Aorta (tissue), 5 donors: ENCODE measurements at places on chromosomes 16 and 17. TPM values are rescaled to one million over a fixed set of nuclear protein-coding genes. Genes with fewer than 3 reads are reported as not detected.
A peak's percentile ranks its signal among the peaks of the same experiment; 100 is the strongest.

The NPW gene
- not detected for total RNA-seq

The FLCN gene
- 53.4 TPM for total RNA-seq

The SLC7A5 gene
- 14.5 TPM for total RNA-seq

The EVPL gene
- total RNA-seq, result 0.16 TPM

The OR2C1 gene
- total RNA-seq, result not detected

The EXOC7 gene
- 138 TPM for total RNA-seq

The TRIM16 gene
- 20.3 TPM for total RNA-seq

The ESRP2 gene
- 0.60 TPM for total RNA-seq

The RPH3AL gene
- total RNA-seq, result 18.1 TPM

The LGALS9B gene
- not detected for total RNA-seq

The KRTAP9-8 gene
- not detected for total RNA-seq

The TMC7 gene
- total RNA-seq, result 1.4 TPM

The PPP1R27 gene
- total RNA-seq, result not detected

The FLYWCH2 gene
- total RNA-seq, result 14.6 TPM

The CEMP1 gene
- not detected for total RNA-seq

The IL34 gene
- total RNA-seq, result 14.2 TPM

The ADORA2B gene
- total RNA-seq, result 1.2 TPM

The ACE gene
- 6.6 TPM for total RNA-seq

The BCL6B gene
- 31.4 TPM for total RNA-seq

DNA sequence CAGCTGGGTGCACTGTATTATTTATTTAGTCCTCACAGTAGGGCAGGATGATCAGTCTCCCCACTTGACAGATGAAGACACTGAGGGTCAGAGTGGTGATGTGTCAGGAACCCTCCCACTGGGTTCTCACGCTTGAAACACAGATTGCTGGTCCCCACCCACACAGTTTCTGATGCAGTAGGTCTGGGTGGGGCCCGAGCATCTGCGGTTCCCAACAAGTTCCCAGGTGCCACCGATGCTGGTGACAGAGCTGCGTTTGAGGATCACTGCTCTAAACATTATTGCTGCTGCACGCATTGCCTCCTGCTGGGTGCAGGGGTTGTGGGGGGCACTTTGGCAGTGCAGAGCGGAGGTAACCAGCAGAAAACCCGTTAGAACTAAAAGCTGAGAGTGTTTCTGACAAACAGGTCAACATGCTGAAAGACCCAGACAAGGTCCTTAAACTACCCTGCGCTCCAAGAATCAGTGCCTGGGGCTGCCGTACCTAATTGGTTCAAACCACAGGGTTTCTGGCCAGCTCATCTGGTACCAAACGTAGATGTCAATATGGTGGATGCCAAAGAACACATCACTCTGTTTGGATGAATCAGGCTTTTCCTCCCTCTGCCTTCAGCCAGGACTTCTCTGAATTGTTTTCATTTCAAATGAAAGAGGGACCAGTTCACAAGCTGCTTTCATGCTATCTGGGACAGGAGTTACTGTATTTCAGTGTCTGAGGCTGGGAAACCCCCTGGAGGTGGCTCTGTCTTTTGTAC lies 76.0 kb downstream of the ABCC1 start:
- DNase-seq, result peak; percentile 62

DNA sequence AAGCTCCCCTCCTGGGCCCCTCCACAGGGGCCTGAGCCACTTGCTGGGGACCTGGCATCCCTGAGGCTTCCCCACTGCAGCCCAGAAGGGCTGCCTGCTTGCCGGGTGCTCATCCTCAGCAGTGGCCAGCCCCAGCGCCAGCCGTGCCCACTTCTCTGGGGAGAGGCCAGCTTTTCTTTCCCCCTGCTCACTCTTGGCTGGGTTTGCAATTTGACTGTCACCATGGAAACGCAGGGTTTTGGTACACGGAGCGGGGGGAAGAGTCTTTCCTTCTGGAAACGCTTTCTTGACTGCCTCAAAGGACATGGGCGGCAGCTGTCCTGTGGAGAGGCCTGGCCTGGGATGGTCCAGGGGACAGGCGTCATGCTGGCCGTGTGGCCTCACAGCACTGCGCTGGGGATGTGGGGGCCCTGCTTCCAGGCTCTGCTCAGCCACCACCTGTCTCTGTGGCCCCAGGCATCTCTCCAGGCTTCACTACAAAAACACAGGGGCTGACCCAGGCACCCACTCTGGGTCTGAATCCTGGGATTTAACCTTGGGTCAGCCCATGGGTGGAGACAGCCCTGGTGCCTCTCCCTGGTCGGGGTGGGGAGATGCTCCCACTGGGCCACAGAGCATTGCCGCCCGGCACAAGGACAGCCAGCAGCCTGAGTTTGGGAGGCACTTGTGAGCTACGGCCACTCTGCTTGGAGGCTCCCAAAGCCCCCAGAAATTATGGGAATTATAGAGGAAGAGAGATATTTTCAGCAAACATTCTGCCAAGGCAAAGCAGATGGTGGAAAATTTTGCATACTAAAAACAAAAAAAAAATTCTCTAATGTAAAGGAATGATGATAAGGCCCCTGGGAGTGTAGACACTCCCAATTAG lies 45.9 kb upstream of the DOC2B start:
- DNase-seq, result peak; percentile 33

DNA sequence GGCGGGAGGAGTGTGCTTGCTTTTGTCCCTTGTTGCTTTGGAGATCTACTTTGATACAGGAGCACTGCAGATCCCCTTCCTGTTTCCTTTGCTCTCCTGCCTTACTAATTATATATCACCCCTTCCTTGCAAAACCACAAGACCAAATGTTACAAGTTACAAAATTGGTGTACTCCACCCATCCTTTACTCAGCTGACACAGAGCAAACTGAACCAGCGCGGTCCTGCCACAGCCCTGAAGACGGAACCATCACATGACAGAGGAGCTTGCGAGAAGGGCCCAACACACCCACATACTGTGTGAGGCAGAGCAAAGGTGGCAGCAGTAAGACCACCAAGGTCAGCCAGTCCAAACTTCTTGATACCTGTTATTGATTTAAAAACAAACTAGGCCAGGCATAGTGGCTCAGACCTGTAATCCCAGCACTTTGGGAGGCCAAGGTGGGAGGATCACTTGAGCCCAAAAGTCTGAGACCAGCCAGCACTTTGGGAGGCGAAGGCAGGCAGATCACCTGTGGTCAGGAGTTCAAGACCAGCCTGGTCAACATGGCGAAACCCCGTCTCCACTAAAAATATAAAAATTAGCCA lies 33.2 kb downstream of the CYTH1 start:
- peak; percentile 79 for DNase-seq

- peak; percentile 59 for DNase-seq
These were observed 95.5 kb upstream of the ZNF469 start for GRCh38 chr16:88287219-88287618.

- DNase-seq, result no peak
These were observed 23.5 kb upstream of the FOXK2 start for GRCh38 chr17:82495844-82496528.

GRCh38 chr17:50508573-50509460 lies 578 bp downstream of the MYCBPAP start:
- DNase-seq, result no peak

DNA sequence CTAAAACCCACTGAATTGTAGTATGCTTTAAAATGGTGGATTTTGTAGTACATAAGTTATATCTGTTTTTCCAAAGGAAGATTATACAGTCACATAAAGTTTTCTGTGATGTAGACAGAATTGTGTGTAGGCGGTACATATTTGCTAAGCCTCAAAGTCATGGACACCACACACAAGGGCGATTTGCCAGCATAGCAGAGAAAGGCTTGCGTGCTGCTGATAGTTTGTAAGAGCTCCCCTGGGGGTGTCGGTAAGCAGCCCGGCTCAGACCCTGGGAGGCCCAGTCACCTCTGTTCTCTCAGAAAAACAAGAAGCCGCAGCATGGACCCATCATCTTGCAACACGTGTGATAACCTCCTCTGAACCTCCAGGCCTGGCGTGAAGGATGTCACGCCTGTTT lies 38.3 kb upstream of the AKTIP start:
- no peak for DNase-seq

DNA sequence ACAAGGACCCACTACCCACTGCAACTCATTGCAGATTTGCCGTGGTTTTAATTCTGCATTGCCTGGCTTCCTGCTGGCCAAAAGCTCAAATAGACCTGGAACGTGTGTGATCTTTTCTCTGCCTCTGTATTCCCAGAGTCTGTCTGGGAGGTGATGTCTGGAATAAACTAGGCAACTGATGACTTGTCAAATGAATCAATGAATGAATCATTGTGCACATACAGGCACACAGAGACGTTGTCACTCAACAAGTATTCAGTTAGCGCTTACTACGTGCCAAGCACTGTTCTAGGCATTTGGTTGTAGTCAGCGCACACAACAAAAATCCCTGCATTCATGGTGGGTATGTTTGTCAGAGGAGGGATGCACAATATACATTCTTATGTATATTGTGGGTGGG lies 8.9 kb downstream of the TMEM132E start:
- DNase-seq, result no peak

- peak; percentile 72 for DNase-seq
These were observed 14.4 kb downstream of the GUCY2D start for GRCh38 chr17:8016632-8017424.

DNA sequence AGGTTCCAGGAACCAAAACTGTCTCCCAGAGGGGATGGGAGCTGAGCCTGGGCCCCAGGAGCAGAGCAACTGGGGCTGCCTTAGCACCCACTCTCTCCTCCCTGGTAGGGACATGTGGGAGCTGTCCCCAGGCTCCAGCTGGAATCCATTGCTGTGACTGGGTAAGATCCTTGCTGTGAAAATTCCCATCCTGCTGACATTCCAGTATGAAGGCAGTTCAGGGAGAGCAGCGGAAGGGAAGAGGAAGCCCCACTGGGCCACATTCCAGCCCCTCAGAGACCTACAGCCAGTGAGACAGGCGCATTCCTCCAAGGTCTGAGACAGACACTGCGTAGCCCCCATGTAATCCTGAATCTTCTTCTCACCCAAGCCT lies 24.2 kb downstream of the MYO18A start:
- DNase-seq, result no peak

DNA sequence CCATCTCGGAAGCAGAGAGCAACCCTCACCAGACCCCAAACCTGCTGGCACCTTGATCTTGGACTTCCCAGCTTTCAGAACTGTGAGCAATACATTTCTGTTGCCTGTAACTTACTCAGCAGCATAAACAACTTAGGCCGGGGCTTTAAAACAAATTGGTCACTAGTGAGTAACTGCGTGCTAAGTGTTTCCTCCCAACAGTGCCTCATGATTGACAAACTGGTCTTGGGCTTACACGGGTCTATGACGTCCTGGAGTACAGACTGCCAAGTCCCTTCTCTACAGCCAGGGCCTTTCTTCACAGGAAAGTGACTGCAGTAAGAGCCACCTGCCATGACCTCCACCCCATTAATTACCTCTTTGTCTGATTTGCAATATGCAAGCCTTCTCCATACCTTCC lies 136.7 kb downstream of the XYLT1 start:
- DNase-seq, result no peak

DNA sequence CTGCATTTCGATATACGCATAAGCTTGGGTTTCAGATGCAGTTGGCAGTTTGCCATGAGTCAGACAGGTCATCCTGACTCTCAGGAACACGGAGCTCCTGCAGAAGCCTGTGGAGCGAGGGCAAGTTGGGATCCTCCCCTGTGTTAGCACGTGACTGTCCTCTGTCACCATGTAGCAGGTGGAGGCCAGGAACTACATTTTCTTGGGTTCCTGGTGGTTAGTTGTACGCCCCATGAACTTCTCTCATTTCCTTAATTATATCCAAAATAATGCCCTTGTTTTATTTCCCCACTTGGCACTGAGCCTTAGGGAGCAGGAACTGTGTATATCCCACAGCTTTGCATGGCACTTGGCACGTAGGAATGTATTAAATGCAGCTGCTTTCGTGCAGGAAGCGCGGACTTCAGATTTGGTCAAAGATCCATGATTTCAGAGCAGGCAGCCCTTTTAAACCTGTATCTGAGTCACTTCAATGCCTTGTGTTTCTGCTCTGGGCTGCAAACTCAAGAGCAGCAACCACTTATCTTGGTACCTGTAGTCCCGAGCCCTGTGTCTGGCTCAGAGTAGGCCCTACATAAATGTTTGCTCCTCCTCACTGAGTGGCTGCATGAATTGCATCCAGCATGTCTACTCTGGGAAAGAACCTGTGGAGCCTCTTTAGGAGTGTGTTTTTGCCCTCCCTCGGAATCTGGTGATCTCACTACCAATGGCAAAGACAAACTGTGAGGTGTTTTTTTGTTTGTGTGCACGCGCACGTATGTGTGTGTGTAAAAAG lies 428.4 kb downstream of the MAF start:
- DNase-seq, result no peak

- DNase-seq, result no peak
These were observed 30.7 kb upstream of the ICAM2 start for GRCh38 chr17:64051153-64051552.

- DNase-seq, result peak; percentile 42
These were observed 44.1 kb upstream of the ACSF3 start for GRCh38 chr16:89049484-89050118.

- no peak for DNase-seq
These were observed 584 bp upstream of the TNRC6A start for GRCh38 chr16:24728891-24729242.

DNA sequence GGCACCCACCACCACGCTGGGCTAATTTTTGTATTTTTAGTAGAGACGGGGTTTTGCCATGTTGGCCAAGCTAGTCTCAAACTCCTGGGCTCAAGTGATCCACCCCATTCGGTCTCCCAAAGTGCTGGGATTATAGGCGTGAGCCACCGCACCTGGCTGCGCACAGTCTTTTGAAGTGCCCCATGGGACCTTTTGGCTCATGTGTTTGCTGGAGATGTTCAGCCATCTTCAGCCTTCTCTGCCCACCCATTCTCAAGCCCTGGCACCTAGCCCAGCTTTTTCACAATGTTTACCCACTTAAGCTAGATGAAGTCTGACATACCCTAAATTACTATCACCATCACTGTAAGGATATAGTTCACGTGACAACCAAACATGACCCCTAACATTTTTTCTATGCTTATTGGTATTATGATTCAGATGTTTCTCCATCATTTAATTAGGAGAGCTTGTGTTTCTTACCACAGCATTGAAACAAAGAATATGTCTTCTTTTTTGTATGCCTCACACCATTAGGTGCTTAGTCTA lies 32.3 kb downstream of the PECAM1 start:
- DNase-seq, result peak; percentile 32

GRCh38 chr17:46818316-46818928 lies at the start of gene WNT3:
Gene WNT3 (minus strand): TSS chr17:46818692. CDS start chr17:46818597, 95 bp downstream.
- no peak for DNase-seq

- peak; percentile 84 for DNase-seq
These were observed 6.6 kb upstream of the ATP6V0C start for GRCh38 chr16:2507052-2507659.

DNA sequence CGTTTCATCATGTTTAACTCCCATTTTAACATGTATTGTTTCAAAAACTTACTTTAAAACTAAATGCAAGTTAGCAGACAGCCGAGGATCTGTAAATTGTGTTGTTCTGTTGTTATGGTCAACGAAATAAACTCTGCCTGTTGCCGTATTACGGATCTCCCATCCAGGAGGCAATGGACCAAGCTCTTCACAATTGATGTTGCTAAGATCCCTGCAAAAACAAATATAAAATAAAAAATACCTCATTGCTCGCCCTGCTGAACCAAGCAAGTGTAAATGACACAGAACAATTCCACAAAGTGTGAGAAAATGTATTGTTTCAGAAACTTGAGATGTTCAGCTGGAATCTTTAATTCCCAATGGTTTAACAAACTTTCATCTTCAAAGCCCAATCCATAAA lies 65.0 kb downstream of the CEP95 start:
- no peak for DNase-seq
